HEK293T (cell line): ENCODE measurements at places on chromosomes 5 and 9.

DNA sequence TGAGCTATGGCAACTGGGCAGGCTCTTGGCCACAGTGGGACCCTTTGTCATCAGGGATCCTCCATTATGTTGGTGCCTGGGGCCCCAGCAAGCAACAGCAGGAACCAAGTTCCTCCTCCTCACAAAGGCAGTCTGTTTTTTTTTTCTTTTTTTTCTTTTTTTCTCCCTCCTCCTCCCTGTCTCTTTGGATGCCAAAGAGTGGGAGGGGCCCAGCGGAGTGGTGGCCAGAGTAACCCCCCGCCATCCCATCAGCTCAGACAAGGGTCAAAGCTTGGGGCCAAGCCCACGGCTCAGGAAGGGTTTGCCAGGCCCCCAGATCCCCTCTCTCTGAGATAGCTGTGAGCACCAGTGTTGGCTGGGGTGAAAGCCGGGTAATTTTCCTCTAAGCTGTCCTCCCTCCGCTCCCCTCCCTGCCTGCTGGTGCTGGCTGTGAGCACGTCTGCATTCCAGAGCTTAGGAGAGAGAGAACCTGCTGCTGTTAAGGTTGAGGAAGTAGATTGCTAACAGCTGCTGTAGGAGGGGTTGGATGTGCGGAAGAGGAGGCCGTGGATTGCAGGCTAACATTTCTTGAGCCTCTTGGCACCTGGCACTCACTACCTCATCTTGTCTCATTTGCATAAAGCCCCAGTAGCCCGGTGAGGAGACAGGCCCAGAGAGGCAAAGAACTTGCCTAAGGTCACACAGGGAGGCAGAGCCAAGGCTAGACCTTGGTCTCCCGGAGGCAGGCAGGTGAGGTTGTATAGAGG is 21.2 kb downstream of the GSN start:
- no peak for DNase-seq

GRCh38 chr5:142327111-142327842 is 2.5 kb upstream of the SPRY4 start:
- DNase-seq, result no peak

DNA sequence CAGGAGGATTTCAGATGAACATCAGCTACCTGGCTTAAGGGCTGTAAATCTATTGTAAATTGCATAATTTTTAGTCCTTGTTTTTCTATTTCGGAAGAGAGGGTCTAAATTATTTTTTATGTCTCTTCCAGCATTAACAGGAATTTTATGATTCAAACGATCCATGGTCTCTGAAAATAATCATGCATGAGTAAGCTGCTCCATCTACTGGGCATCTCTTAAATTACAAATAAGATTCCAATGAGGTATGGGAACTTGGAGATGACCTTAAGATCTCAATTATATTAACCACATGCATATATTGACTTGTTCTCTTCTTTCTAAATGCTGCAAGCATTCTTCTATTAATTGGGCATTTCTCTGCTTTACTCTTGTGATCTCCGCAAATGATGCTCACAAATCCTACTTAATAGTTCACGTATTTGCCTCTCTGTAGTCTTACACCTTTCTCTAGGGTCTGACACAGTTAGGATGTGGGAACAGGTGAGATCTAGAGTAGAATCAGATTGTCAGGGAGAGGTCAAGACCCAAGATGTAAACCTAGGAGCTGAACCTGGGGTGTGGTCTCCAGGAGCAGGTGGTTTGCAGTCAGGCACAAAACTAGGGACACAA is 86.9 kb downstream of the NUDT12 start:
- DNase-seq, result peak; percentile 22

GRCh38 chr9:21761309-21761901 is 41.0 kb upstream of the MTAP start:
- DNase-seq, result no peak

DNA sequence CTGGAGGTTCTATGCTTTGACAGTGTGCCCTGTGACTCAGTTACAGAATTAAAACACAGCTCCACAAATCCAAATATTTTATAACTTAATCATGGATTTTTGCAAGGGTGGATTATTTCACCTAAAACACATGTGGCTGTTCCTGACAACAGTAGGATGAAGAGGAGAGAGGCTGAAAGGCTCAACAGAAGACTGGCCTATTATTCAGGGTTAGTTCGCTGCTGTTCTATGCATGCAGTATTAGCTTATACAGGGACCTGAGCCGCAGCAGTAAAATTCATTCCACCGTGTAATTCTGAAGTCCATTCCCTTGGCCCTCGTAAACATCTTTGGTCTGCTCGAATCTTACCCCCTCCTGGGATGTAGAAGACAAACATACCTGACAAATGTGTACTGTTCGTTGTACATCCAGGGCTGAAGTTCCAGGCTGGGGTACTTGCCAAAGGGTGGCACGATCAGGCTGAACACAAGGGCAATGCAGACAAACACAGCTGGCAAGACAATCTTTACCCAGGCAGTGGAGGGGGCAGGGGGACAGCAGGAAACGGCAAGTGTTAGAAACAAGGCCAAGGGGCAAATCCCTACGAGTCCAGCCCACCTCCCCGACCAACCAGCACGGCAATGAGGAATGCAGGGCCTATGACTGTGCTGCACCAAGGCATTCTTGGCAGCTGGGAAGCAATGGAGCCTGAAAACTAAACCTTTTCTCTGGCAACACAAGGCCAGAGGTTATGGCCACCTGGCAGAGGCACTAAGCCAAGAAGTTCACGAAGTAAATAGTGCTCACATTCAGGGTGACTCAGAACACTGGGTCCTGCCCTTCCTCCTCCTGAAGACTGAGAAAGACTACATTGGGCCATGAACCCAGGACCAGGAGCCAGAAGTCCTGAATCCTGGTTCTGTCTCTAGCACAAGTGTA is 46.8 kb downstream of the NIPSNAP3B start:
- peak; percentile 26 for DNase-seq

DNA sequence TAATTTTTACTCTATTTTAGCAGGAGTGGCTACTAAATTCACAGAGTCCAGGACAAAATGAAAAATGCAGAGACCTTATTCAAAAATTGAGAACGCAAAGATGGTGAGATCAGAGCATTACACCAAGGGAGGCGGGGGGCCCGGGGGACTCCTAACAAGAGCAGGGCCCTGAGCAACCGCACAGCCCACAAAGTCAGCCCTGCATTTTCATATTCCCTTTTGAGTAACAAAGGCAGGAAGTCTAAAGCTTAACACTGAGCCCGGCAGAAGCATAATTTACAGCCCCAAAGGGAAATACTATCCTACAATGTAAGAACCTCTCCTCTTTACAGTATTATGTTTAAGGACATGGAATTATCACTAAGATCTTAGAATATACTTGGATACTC is 69.4 kb downstream of the TLE1 start:
- no peak for DNase-seq
